Hindlimb muscle (tissue), 1 donor: ENCODE measurements at places on chromosomes 5 and 9. TPM values are rescaled to one million over a fixed set of nuclear protein-coding genes. Genes with fewer than 3 reads are reported as not detected.

Gene CBY3
- 0.61 TPM for polyA plus RNA-seq

Gene CER1
- polyA plus RNA-seq = not detected

Gene NPDC1
- 44.1 TPM for polyA plus RNA-seq

Gene ECSCR
- 29.6 TPM for polyA plus RNA-seq

Gene S100Z
- 0.40 TPM for polyA plus RNA-seq

Gene SLC34A3
- 1.8 TPM for polyA plus RNA-seq

Gene FAM81B
- 10.9 TPM for polyA plus RNA-seq

Gene NOXA1
- 4.2 TPM for polyA plus RNA-seq

Gene FABP6
- not detected for polyA plus RNA-seq
